Eye (tissue), 1 donor: ENCODE measurements at places on chromosomes 2 and 18.
A peak's percentile ranks its signal among the peaks of the same experiment; 100 is the strongest.

GRCh38 chr2:10225291-10226037 is 77.2 kb upstream of the HPCAL1 start:
- DNase-seq: peak; percentile 60

GRCh38 chr2:223997938-223998337 is 40.7 kb downstream of the MRPL44 start:
- DNase-seq: no peak

- no peak for DNase-seq
These were observed 49.8 kb upstream of the COBLL1 start for GRCh38 chr2:164891460-164891859.

- no peak for DNase-seq
These were observed 286.0 kb downstream of the TSN start for GRCh38 chr2:122041455-122041854.

DNA sequence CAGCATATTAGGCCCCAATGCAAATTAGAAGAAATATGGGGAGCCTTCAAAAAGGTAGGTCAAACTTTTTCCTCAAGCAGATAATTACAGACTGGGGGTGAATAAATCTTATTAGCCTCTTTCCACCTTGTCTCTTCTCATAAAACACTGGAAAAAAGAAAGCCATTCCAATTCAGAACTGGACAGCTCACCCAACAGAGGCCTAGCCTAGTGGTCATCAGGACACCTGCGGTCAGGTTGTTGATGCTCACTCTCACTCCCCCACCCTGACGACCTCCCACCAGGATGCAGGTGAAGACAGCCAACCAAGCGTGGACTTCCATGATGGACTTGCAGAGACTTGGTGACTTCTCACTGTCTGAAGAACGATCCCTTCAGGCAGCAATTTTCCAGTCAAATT is 207.1 kb downstream of the ALK start:
- DNase-seq: no peak
